ENCODE measurements at places on chromosomes 16 and 17. TPM values are rescaled to one million over a fixed set of nuclear protein-coding genes. Genes with fewer than 3 reads are reported as not detected.

- peak; percentile 79 for DNase-seq
These were observed 42.6 kb upstream of the SKAP1 start for GRCh38 chr17:48472411-48473281.

DNA sequence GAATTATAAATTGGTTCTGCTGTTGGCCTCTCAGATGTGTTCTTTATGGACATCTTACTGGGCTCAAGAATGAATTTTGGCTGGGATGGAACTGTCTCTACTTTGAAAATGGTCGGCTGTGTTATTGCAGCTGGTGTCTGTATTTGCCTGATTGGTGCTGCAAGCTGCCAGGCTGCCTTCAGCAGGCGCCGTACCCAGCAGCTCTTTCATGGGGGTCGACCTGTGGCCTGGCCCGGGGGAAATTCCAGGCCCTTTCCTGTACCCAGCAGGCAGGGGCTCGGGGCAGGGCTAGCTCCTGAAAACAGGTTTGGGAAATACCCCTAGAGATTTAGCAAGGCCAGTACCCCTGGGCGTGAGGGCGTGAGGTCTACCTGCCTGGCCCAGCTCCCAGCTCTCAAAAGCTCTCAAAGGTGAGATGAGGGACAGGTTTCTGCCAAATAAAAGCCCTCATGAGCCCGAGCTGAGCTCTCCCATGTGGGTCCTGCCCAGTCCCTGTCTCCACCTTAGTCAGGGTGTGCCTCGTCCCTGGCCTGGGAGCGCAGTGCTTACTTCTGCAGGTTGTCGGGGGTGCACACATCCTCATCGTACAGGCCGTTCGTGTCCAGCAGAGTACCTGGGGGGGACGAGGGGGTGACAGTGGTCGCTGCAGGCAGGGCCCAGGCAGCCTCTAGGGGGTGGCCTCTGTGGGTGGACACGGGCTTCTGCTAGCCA is 52.3 kb downstream of the PRMT7 start:
- no peak for DNase-seq

DNA sequence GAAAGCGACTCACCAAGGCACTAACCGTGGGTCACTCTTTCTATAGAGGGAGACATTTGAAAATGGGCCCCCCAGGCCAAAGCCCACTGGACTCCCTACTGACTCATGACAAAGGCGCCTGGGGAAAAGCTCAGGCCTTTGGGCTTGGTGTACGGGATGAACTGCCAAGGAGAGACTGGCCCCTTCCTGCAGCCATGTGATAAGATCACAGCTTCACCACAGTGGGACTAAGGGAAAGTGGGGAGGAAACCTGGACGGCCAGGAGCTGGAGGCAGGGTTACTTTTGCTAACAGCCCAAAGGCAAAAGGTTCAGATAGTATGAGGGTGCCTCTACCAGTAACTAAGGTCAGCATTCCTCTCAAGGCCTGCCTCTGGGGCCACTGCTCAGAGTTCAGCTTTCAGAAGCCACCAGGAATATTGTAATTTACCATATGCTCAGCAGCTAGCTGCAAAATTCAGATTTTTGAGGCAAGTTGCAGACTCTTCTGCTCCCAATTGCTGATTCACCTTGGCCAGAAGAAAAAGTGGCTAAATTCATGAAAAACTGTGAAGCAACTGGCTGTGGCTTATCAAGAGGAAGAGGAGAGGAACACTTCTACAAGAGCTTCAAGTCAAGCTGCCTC is 37.1 kb upstream of the SLC25A19 start:
- DNase-seq = no peak

- peak; percentile 92 for DNase-seq
These were observed 14.4 kb downstream of the SYCE1L start for GRCh38 chr16:77213542-77214106.

DNA sequence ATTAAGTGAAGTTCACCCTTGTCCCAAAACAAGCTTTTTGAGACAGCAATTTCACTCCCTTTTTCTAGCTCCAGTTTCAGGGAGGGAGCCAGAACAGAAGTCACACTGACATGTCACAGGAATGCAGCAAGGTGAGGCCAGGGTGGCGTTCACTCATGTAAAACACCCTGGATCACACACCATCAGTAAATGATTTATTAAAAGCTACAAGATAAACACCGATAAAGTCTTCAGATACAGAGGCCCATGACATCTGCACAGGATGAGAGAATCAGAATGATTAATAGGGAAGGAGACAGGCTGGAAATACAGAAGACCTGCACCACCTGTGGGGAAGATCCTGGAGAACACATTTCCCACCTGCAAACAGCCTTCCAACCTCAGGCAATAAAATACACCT is 77.5 kb upstream of the DYNLRB2 start:
- DNase-seq = no peak

- no peak for DNase-seq
These were observed 41.1 kb upstream of the KIFC3 start for GRCh38 chr16:57843400-57843799.

DNA sequence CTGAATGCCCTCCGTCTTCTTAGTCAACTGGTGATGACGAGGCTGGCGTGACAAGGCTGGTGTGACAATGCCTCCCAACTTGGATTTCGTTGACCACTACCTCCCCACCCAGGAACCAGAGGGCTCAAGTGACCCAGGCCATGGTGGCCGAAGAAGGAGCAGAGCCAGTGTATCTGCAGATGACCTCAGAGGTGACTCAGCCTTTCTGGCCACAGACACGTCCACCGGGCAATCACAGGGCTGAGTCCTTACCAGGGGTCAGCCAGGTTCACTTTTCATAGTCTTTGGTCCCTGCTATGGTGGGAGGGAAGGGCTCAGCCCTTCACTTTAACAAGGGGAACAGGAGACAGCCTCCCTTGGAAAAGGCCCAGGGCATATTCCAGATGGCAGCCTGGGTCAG is 116.3 kb downstream of the MAF start:
- peak; percentile 1 for DNase-seq

DNA sequence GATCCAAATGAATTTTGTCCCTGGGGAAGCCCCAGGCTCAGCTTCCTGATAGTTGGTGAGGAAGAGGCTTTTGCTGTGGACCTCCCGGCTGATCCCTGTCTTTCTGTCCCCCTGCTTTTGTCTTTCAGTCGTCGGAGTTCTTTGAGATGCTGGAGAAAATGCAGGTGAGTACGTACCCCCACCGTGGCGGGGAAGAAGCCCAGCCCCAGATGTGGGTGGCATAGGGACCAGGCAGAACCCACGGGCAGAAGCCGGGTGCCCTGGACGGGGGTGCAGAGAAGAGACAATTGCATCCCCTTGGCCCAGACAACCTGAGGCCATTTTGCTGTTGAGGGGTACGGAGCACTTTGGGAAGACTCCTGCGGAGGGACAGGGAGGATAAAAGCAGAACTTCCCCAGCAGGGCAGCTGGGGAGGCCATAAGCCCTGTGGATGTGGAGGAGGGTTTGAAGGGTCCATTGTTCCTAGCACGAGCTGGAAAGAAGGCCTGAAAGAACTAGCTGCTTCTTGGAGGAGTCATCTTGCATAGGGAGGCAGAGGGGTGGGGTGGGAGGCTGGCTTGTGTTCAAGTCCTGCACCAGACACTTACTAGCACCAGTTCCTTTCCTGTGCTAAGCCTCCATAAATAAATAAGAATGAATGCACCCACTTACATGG is 105.6 kb downstream of the OR1D5 start:
- peak; percentile 43 for DNase-seq

RNF112 gene
- total RNA-seq = 0.11 TPM
